Inflammatory macrophage treated with lipopolysaccharide for 4 hours (primary cell): ENCODE measurements at places on chromosomes 1 and 21.

GRCh38 chr1:22665752-22666151, 12.7 kb downstream of the C1QB start:
- no peak for DNase-seq

- no peak for DNase-seq
These were observed 32.0 kb downstream of the MTF2 start for GRCh38 chr1:93111065-93111464.

GRCh38 chr1:180280617-180281016, 50.6 kb downstream of the LHX4 start:
- DNase-seq, result no peak

DNA sequence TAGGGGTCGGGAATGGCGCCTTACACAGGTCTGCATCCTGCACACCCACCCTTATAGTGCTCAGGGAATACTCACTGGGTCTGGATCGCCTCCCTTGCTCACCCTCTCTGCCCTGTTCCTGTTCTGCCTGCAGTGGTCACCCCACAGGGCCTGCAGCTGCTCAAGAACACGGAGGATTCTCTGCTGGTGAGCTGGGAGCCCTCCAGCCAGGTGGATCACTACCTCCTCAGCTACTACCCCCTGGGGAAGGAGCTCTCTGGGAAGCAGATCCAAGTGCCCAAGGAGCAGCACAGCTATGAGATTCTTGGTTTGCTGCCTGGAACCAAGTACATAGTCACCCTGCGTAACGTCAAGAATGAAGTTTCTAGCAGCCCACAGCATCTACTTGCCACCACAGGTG, 12.4 kb downstream of the TNN start:
- DNase-seq, result no peak

DNA sequence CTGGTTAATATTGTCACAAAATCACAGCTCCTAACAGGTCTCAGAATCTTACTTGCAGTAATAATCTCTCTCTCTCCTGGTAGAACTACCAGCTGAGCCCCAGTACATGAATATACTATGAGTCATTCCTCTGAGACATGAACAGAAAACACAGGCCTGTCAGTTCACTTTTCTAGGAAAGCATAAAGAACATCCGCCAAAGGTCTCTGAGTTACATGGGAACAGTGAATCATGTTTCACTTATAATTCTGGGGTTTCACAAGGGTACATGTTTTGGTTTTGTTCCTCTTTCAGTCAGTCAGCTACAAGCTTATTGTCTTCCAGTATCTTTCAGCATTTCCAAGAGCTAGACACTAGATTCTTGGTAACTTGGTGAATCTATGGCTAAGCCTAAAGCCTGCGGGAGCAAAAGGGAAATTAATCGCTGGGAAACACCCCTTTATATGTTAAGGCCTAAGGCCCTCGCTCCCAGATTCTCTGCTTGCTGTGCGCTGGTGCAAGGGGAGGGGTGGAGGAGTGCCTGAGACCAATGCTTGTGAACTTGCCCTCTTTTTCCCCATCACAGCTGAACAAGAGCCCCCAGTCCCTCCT, 31.7 kb downstream of the IFNGR2 start:
- peak; percentile 97 for DNase-seq
